Uterine smooth muscle cell (primary cell): ENCODE measurements at places on chromosomes 5 and 9. TPM values are rescaled to one million over a fixed set of nuclear protein-coding genes. Genes with fewer than 3 reads are reported as not detected.

The PLAC8L1 gene
- not detected in 2 replicates for total RNA-seq

The PCDHA9 gene
- 0.11 and 0.12 TPM in 2 replicates for total RNA-seq

The CDC26 gene
- total RNA-seq, result 40.1 and 53.2 TPM in 2 replicates

The BSPRY gene
- not detected in 2 replicates for total RNA-seq

The RMRP gene
- total RNA-seq, result 11,544 and 12,668 TPM in 2 replicates

The SMIM32 gene
- not detected in 2 replicates for total RNA-seq

The ARHGEF37 gene
- 0.66 and 1.5 TPM in 2 replicates for total RNA-seq
